ENCODE measurements at places on chromosomes 12 and 14. TPM values are rescaled to one million over a fixed set of nuclear protein-coding genes. Genes with fewer than 3 reads are reported as not detected.

- H3K36me3 ChIP-seq: no peaks in the 10 kb centered on the region
- no peaks in the 10 kb centered on the region for H3K4me1 ChIP-seq
- H3K27ac ChIP-seq: peak overlapping the region; percentile 96
- no peak overlapping the region for H3K4me3 ChIP-seq
These were observed 1.9 kb downstream of the LRRK2 start for GRCh38 chr12:40226705-40227104.

- no peaks in the 10 kb centered on the region for H3K36me3 ChIP-seq
- no peak overlapping the region for H3K27ac ChIP-seq
- no peak overlapping the region for H3K4me3 ChIP-seq
- DNase-seq: peak; percentile 33
- no peaks in the 10 kb centered on the region for H3K4me1 ChIP-seq
These were observed 6.1 kb upstream of the AMIGO2 start for GRCh38 chr12:47085815-47086252.

DNA sequence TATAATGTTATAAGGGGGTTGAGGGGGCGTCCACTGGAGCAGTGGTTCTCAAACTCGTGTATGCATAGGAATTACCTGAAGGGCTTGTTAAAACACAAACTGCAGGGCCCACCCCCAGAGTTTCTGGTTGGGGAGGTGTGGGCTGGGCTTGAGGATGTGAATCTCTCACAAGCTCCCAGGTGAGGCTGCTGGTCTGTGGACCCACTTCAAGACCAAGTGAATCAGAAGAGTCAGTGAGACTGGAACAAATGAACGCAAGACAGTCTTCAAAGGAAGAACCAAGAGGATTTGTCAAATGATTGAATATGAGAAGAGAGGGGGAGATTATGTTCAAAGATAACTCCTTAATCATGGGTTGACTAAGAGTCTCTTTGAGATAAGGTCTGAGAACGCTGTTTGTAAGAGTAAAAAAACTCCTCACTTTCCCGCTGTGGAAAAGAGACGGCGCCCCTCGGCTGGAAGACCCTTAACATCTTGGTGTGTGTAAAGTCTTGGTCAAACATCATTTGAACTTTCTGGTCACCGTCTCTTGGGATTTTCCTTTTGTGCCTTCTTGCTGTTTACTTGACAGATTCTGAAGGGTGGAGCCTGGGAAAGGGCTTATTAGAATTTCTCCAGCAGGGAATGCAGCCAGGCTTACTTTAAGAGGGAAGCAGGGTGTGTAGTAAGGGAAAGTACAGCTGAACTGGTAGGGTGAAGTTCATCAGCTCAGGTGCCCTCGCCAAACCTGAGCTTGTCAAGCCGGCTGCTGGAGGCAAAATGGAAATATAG lies 5.3 kb upstream of the FOXN3 start:
- peak overlapping the region; percentile 28 for H3K27ac ChIP-seq
- no peaks in the 10 kb centered on the region for H3K36me3 ChIP-seq
- H3K4me1 ChIP-seq: peaks cover 6% of the 10 kb centered on the region
- H3K4me3 ChIP-seq: no peak overlapping the region
- H3K27me3 ChIP-seq: no peaks in the 10 kb centered on the region

GRCh38 chr14:32826404-32827082 lies 112.1 kb upstream of the NPAS3 start:
- no peaks in the 10 kb centered on the region for H3K36me3 ChIP-seq
- no peak for DNase-seq
- H3K4me1 ChIP-seq: no peaks in the 10 kb centered on the region
- no peak overlapping the region for H3K27ac ChIP-seq
- H3K27me3 ChIP-seq: no peaks in the 10 kb centered on the region

DNA sequence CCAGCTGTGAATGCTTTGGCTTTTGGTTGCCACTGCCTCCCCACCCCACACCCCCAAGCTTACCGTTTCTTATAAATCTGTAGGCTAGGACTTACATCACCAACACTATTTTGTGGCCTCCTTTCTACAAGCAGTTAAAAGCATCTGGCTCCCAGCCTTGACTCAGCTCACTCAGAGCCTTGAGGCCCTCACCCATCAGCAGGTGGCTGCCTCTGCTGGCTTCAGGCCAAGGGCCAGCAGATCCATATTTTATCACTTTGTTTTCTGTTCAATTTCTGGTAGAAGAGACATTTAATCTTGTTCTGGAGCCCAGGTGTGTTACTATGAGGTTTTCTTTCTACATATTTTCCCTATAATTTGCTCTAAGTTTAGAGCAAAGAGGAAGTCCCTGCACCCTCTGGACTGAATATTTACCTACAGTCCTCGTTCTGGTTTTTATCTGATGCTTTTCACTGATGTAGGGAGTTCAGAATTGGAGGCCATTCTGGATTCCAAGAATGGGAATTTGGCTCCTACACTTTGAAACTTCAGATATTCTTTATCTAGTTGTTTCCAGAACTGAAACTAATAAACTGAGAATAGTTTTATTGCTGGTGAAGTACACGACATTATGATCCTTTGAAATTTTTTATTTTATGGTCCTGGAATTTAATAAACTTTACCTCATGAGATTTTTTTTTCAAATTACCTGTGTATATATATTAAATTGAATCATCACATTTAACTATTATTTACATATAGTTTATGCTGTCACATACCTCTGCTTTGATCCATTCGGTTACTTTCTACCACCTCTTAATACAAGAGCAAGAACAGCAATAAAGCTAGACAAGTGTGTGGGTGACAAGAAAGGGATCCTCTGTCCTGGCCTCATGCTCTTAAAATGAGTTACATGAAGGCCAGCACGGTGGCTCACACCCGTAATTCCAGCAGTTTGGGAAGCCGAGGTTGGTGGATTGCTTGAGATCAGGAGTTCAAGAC lies 22.2 kb downstream of the PLBD1 start:
- no peak overlapping the region for H3K27ac ChIP-seq
- H3K36me3 ChIP-seq: no peaks in the 10 kb centered on the region
- H3K4me3 ChIP-seq: no peak overlapping the region
- no peaks in the 10 kb centered on the region for H3K27me3 ChIP-seq
- DNase-seq: no peak

The GPR137C gene
- total RNA-seq: 1.7 TPM

- H3K36me3 ChIP-seq: no peaks in the 10 kb centered on the region
- H3K4me1 ChIP-seq: peaks cover 14% of the 10 kb centered on the region
- no peak overlapping the region for H3K27ac ChIP-seq
These were observed 16.0 kb downstream of the PROX2 start for GRCh38 chr14:74859757-74860552.

GRCh38 chr12:49643961-49644619 lies 20.7 kb downstream of the PRPF40B start:
- no peak overlapping the region for H3K27ac ChIP-seq
- H3K4me3 ChIP-seq: no peak overlapping the region
- no peak for DNase-seq
- H3K27me3 ChIP-seq: no peaks in the 10 kb centered on the region

GRCh38 chr12:89320735-89321134 lies 31.6 kb downstream of the DUSP6 start:
- H3K27ac ChIP-seq: no peak overlapping the region
- H3K4me3 ChIP-seq: no peak overlapping the region
- H3K27me3 ChIP-seq: no peaks in the 10 kb centered on the region
- no peaks in the 10 kb centered on the region for H3K36me3 ChIP-seq
- H3K4me1 ChIP-seq: no peaks in the 10 kb centered on the region

The CRIP1 gene
- 33.8 TPM for total RNA-seq

DNA sequence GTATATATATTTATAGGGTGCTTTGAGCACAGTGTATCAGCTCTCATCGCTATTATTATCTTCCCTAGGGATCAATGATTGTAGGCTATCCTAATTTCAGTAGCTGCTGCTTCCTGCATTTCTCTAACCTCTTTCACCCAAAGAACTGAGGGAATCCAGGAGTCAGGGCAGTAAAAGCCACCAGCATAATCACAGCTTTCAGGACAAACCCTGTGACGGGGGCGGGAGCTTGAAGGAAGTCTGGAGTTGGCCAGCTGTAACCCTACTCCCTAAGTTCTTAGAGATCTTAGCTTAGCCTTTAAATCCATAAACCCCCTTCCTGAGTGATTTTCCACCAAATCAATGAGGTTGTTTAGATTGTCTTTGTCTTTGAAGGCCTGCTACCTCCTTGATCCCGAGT lies 33.7 kb downstream of the FLVCR2 start:
- H3K4me1 ChIP-seq: peaks cover 6% of the 10 kb centered on the region
- no peak overlapping the region for H3K27ac ChIP-seq
- no peak for DNase-seq
- H3K27me3 ChIP-seq: no peaks in the 10 kb centered on the region
- no peaks in the 10 kb centered on the region for H3K36me3 ChIP-seq

DNA sequence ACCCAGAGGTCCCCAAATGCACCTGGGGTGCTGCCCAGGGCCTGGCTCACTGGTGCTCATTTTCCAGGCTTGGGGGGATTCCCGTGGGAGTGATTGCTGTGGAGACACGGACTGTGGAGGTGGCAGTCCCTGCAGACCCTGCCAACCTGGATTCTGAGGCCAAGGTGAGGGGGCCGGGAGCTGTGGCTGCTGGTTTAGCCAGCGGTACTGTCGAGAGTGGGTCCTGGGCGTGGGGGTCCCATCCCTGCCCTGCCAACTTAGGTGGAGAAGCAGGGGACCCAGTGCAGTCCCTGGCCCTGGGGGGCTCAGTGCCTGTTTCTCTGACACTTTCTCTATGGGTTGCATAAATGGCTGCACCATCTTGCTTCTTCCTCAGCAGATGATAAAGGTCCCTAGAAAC lies 50.9 kb downstream of the FOXN4 start:
- H3K27ac ChIP-seq: no peak overlapping the region
- no peak overlapping the region for H3K4me3 ChIP-seq
- H3K4me1 ChIP-seq: no peaks in the 10 kb centered on the region
- no peak for DNase-seq

- no peaks in the 10 kb centered on the region for H3K27me3 ChIP-seq
- no peak overlapping the region for H3K4me3 ChIP-seq
- peaks cover 13% of the 10 kb centered on the region for H3K36me3 ChIP-seq
- peaks cover 60% of the 10 kb centered on the region for H3K4me1 ChIP-seq
These were observed 46.6 kb downstream of the SUSD6 start for GRCh38 chr14:69657950-69658355.

- DNase-seq: no peak
- no peak overlapping the region for H3K27ac ChIP-seq
- no peaks in the 10 kb centered on the region for H3K27me3 ChIP-seq
- no peak overlapping the region for H3K4me3 ChIP-seq
These were observed 5.4 kb downstream of the SRSF5 start for GRCh38 chr14:69772082-69773017.

DNA sequence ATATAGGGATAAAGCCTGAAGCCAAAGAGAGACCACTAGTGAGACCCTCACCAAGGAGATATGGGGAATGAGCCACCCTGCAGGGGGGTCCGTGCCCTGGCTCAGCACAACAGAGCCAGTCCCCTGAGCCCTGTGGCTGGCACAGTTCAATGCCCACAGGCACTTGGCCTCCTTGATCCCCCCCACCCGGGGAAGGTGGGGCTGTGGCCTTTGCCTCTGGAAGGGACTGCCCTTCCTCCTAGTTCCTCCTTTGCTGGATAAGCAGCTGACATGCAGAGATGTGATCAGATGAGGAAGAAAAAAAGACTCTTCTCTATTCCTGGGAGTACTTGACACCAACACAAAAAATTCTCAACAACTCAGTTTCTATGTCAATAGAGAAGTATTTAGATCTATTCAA lies 19.9 kb downstream of the TTC7B start:
- no peaks in the 10 kb centered on the region for H3K36me3 ChIP-seq
- H3K27ac ChIP-seq: no peak overlapping the region
- no peak overlapping the region for H3K4me3 ChIP-seq
- H3K4me1 ChIP-seq: no peaks in the 10 kb centered on the region
- no peak for DNase-seq
- no peaks in the 10 kb centered on the region for H3K27me3 ChIP-seq

DNA sequence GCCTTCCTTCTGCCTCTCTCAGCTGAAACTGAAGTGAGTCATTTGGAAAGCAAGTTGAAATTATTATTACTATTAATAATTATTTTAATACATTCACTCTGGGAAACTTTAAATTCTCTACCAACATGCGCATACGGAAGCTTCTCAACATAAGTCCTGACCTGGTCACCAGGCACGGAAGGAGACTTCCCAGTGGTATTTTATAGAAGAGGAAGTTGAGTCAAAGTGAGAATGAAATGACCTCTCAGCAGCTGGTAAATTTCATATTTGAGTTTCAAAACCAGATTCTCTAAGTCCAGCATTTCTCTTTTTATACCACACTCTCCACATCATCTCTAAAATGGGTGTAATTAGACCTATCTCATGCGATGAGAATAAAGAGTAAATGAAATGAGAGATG lies 747.4 kb downstream of the VRK1 start:
- no peak for DNase-seq
- no peak overlapping the region for H3K4me3 ChIP-seq
- H3K27ac ChIP-seq: no peak overlapping the region
- no peaks in the 10 kb centered on the region for H3K4me1 ChIP-seq

DNA sequence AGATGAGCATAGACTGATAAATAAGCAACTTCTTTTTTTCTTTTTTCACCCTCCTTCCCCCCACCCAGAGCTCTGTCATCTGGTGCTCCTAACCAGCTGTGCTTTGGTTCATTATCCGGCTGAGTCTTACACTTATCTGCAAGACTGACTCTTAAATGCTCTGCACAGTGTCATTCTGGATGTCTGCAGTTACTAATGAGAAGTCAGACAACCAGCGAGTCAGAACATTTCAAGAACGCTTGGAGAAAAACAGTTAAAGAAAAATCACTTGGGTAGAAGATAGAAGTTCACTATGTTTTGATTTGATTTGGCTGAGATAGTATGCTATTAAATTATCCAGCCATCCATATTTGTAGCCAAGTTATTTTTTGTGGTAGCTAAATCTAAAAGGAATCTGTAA lies 328.9 kb upstream of the PRICKLE1 start:
- H3K4me1 ChIP-seq: no peaks in the 10 kb centered on the region
- H3K27ac ChIP-seq: no peak overlapping the region
- no peaks in the 10 kb centered on the region for H3K36me3 ChIP-seq
- DNase-seq: no peak

Measured in Peyer's patch (tissue), 4 donors.